Endothelial cell (in vitro differentiated cells): ENCODE measurements at places on chromosomes 2 and 18. TPM values are rescaled to one million over a fixed set of nuclear protein-coding genes. Genes with fewer than 3 reads are reported as not detected.
A peak's percentile ranks its signal among the peaks of the same experiment; 100 is the strongest.

DNA sequence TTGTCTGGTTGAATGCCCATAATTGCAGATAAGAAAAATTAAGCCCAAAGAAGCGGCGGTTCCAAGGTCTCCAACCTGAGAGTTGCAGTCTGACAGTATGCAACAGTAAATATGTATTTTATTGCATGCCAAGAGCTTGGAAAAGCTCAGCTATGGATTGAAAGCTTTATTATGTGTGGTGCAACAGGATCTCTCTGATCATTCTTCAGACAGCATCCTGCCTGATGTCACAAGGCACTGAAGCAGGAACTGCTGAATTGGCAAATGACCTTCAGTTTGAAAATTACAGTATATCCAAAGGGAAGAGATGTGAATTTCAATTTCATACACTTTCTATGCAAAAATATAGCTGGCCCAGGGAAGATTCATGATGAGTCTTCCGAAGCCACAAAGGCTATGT lies 42.5 kb downstream of the DOCK10 start:
- no peak for DNase-seq

GRCh38 chr2:95034221-95034620 lies 8.7 kb downstream of the MAL start:
- no peak for DNase-seq

GRCh38 chr2:222120933-222121332 lies 177.9 kb downstream of the PAX3 start:
- DNase-seq: no peak

DNA sequence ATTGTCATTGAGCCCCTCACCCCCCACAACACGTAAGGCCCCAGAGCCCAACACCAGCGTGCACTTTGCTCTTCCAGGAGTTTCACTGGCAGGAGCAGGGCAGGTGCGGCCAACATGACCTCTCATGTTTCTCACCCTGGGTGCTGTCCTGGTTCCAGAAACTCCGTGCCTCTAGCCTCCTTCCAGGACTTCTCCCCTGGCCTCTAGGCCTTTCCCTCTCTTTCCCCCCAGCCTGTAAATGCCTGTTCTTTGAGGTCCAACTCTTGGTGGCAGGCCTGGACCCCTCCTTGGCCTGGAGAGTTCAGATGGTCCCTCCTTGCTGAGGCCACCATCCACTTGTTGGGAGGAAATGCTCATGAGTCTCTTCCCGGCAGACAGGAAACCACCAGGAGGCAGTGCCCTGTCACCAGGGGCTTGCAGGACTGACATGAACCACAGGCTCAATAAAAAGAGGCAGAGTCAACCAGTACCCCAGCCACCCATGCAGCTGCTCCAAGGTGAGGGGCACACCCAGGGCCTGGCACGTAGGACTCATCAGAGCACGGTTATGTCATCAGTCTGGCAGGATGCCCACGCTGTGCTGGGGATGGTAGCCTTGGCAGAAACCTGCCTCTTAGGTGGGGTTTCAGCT lies 1.5 kb downstream of the MALL start:
- DNase-seq: no peak

GRCh38 chr2:176533505-176534193 lies 264.4 kb downstream of the MTX2 start:
- no peak for DNase-seq

The EVX2 gene
- not detected for total RNA-seq

GRCh38 chr2:120287183-120288015 lies 34.7 kb downstream of the RALB start:
- no peak for DNase-seq

DNA sequence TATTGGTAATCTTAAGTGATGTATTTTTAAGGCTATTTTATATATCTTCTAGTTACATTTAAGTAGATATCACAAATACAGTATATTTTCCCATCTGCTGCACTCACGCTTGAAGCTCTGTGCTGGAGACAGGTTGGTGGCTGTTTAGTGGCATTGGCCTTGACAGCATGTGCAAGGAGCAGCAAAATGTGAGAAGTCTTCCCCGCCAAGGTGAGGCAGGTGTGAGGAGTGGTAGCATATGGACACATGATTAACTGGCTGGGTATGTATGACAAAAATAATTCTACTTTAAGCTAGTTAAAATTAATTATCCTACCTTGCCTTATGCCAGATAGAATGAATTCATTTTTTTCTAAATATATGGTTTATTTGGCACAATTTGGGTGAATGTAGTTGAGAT lies 117.2 kb downstream of the CCDC102B start:
- no peak for DNase-seq

DNA sequence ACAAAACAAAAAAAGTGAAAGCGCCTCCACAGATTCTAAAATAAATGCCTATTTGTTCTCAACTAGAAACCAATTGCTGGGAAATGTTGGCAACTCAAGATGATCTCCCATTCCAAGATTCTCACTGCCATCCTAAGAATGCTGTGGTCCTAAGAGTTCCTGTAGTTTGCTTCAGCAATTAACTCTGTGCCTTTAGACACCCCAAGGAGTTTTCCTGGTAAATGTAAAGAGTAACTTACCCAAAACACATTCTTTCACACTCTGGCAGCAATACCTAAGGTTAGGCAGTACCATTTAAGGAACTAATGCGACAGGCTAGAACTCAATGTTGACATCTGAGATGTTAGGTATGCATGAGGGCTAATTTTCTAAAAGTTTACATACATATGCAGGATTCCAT lies 58.8 kb upstream of the TANK start:
- no peak for DNase-seq

DNA sequence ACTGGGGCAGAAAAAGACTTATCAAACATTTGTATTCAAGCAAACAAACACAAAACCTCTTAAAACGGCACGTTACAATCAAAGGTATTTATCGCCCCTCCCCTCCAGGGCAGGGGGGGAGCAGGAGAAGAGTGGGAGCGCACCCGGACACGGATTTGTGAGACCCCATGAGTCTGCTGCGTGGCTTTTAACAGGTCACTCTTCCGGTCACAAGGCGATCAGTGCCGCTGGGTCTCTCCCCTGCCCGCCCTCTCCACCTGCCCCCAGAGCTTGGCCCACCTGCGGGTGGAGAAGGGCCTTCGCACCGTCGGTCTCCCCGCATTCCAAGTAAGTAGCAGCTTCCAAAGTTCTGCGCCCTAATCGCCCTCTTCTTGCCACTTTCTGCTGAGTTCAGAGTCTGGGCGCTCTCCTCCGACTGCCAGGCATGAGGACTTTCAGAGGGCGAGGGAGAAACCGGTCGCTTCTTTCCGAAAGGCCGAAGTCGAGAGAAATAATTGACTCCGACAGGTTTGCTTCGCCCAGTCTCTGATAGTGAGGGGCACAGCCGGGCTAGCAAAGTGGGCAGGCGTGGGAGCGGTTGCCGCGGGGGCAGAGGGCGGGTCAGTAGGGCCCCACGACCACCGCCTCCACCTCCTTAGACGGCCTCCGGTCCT lies 800 bp downstream of the RPRM start:
- peak; percentile 24 for DNase-seq

DNA sequence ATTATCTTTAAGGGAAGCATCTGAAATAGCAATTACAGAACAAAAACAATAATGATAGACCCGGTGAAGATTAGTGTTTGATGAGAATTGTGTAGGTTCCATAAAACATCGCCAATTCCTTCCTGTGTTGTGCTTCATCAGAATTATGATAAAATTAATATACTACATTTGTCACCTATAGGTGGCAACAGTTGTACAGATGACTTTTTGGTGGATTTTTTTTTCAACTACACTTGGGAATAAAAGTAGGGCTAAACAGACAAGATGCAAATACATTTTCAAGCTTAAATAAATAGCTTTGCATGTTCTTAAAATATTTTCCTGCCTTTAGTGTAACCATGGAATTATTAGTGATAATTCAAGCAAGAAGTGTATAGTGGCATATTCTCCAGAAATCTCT lies 7.0 kb upstream of the LYPD1 start:
- DNase-seq: no peak

- no peak for DNase-seq
Measured at GRCh38 chr2:20976527-20976926, 67.3 kb downstream of the APOB start.

- no peak for DNase-seq
Measured at GRCh38 chr18:10440884-10441283, 13.6 kb upstream of the APCDD1 start.

DNA sequence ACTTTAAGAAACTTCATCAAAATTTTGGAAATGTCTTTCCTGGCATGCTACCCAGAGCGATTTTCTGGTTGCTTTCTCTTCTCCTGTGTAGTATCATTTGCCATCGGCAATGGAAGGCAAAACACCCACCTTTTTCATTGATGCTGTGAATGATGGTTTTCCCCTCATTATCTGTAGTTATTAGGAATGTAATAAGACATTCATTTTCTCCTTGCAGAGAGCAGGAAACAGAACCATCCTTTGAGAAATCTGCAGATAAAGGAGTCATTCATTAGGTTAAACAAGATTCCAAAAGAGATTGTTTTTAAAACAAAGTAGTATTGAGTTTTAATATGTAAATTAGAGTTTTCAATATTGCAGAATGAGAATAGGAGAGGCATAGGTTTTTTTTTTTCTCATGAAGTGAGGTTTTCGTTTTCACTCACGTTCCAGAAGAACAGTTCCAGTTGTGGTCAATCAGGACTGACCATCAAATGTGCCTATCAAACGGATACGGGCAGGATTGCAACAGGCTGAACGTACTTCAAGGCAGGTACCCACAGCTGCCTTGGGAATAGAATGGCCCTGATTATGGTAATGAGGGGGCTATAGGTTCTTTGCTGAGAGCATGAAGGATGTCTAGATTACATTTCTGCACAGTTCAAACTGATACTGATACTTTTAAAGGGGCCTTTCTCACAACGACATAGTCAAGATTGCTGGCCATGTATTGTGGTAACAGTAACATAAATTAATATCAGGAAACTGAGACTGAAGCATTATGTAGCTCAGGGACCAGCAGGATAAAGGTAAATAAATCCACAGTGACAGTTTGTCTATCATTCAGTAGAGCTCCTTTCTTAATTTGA lies 49.8 kb upstream of the PLA2R1 start:
- DNase-seq: no peak

- no peak for DNase-seq
Measured at GRCh38 chr2:144084114-144084661, 435.7 kb downstream of the ZEB2 start.

- peak; percentile 19 for DNase-seq
Measured at GRCh38 chr2:143686585-143687164, 557.5 kb downstream of the ARHGAP15 start.

- no peak for DNase-seq
Measured at GRCh38 chr2:122263746-122264145, 508.3 kb downstream of the TSN start.

DNA sequence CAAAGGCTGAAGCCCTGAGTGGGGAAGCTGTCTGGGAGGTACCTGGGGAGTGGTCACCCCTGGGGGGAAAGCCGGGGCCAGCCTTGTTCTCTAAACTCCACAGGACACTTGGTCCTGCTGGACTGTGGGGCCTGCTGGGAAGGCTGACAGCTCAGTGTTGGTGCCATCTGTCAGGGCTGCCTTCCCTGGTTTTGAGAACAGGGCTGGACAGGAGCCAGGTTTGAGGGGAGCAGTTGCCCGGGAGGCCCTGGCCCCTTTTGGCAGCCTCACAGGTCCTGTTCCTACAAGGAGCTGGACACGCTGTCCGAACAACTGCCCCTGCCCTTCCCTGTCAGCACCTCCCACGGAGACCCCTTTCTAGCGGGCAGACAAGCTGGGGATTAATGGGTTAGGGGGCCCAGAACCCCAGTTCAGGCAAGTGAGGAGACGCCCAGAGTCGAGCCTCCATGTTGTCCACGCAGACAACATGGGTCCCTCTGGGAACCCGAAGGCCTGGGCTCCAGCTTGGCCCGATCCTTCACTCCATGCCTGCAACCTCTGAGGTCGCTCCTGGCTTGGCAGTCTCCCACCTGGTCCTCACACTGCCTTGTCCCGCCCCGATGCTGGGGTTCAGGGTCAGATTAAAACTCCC lies 40.8 kb downstream of the ATOH8 start:
- DNase-seq: no peak

GRCh38 chr2:166269322-166269721 lies 106.4 kb downstream of the SCN9A start:
- no peak for DNase-seq

DNA sequence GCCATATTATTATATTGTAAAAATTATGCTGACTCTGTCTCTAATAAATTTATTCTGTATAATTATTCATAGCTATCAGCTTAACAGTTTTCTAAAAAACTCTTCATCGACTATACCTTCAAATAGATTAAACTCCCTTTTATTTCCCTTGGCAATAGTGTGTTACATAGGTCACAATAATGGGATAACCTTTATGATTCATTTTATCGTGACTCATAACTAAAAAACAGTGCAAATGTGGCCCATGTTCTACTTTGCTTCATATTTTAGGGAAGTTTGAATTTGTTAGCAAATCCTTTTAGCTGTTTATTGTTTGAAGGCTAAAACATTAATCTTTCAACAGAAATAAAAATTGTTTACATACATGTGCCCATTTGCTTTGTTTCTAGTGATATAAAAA lies 783.2 kb upstream of the CDH2 start:
- DNase-seq: no peak
